ENCODE measurements at places on chromosomes 16 and 17.
A peak's percentile ranks its signal among the peaks of the same experiment; 100 is the strongest.

GRCh38 chr16:49596068-49596467 is 222.5 kb downstream of the C16orf78 start:
- no peak for DNase-seq

GRCh38 chr17:63258785-63259184 is 187.3 kb downstream of the CYB561 start:
- no peak for DNase-seq

DNA sequence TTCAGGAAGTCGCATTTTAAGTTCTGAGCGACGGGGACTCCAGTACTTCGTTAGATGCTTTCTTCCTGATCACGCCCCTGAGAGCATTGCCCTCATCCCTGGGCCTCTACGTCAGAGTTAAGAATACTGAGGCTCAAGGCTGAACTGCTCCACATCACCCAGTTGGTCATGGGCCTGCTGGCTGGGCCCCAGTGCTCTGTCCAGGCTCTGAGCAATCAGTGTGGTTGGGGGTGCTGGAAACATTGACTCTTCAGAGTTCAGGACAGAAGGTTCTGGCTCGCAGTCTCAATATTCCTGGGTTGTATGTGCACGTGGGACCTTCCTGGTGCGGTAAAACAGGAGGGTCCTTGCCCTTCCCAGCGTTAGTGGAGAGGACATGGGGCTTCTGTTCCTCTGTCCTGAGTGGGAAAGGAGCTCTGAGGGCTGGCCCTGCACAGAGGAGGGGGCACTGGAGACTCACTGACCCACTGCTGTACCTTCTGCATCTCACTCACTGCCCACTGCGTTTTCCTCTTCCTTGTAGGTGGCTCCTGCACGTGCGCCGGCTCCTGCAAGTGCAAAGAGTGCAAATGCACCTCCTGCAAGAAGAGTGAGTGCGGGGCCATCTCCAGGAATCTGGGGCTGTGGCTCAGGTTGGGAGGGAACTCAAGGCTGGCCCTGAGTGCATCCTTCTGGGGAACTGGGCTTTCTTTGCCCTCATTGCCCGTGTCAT is 518 bp downstream of the MT1E start:
- no peak for DNase-seq

DNA sequence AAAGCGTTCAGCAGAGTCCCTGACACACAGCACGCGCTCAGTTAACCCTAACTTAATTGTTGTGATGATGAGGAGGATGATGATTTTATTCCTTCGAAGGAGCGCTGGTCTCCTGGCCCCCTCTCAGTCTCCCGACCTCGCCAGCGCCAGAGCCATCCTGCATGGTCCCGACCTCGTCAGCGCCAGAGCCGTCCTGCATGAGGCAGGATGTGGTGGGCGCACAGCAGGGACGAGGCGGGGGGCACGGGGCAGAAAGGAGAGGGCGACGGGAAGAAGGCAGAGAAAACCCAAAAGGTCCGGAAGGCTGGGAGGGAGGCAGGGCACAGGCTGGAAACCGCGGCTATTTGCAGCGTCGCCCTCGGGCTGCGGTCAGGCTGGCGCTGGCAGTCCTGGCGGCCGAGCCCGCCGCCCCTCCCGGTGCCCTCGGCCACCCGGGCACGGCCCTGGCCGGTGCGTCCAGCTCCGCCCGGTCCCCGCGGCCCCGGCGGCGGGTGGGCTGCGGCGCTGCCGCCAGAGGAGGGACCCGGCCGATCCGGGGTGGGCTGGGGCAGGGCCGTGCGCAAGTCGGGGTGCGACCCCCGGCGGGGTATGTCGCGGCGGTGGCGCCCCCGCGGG is 3.0 kb upstream of the TAC4 start:
- no peak for DNase-seq

DNA sequence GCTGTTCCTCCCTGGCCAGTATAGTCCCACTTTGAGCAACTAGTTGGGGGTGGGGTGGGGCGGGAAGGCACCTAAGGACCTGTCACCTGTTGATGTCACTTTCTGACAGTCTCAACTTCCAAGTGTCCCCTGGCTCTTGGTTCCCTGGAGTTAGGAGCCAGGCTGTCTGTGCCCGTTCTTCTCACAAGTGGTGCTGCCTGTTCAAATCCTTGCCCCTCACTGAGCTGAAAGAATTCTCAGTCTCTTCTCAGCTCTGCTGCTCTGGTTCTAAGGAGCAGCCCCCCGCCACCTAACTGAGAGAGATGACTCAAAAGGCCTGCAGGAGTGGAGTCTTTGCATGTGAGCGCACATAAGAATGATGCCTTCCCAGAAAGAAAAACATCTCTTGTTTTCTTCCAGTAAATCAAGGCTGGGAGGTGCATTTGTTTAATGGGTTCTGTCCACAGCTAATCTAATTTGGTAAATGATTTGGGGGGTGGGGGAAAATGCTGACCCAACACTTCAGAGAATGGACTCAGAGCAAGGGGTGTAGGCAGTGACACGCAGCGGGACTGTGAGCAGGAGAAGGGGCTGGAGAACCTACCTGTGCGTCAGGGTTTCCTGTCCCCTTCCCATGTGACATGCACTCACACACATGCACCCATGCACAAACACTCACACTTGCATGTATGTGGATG is 78.2 kb upstream of the NLRP1 start:
- no peak for DNase-seq

DNA sequence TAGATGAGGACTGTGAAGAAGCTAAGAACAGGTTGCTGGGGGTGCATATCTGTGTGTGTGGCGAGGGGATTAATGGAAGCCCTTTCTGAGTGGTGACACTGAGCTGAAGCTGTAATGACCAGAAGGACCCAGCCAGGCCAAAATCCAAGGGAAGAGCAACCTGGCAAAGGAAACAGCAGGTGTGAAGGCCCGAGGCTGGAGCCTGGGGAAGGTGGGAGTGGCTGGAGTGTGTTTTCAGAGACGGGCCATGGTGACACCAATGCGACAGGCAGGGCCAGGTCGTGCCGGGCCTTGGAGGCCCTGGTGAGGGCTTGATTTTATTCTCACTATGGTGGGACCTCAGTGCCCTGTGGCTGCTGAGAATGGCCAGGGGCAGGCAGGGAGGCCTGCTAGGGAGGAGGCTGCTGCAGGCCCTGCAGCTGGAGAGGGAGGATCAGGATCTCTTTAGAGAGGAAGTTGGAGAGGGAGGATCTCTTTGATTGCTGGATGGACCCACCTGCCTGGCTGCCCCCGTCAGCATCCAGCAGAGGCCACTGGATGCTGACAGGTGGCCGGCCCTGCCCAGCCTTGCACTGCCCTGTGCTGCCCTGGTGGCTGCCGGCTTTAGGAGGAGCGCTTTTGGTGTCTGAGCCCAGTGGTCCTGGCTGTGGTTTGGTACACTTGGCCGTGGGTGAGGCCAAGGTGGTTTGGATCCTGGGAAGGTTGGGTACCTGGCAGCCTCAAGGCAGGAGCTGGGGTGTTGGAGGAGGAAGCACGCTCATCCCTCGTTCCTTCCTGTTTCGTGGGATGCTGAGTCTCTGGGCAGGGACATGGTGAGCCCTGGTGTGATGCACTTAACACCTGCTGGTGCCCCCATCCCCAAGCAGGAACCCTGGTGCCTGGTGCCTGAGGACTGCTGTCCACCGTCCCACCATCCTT is 188.3 kb downstream of the SEC14L1 start:
- DNase-seq, result no peak

- DNase-seq, result peak; percentile 33
Observed at GRCh38 chr17:75087558-75088453, at the start of gene SLC16A5. TSS of gene SLC16A5 (plus strand) at chr17:75087954. CDS start at chr17:75093637, 5,683 bp downstream.

DNA sequence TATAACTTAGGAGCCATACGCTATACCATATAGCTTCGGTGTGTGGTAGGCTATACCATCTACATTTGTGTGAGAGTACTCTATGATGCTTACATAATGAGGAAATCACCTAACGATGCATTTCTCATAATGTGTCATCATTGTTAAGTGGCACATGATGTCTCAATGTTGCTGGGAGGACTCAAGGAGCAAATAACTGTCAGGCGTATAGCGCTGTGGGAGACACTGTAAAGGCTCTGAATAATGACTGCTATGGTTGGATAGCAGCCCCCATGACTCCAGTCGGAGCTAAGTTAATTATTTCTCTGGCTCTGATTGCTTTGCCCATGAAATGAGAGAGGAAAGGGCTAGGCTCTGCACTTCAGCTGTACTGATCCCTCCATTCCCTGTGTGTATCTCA is 197.2 kb downstream of the RGS9 start:
- DNase-seq, result no peak

DNA sequence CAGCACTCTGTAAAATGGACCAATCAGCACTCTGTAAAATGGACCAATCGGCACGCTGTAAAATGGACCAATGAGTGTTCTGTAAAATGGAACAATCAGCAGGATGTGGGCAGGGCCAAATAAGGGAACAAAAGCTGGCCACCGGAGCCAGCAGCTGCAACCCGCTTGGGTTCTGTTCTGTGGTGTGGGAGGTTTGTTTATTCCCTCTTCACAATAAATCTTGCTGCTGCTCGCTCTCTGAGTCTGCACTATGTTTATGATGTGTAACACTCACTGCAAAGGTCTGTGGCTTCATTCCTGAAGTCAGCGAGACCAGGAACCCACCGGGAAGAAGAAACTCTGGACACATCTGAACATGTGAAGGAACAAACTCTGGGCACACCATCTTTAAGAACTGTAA is 20.5 kb downstream of the TMEM100 start:
- no peak for DNase-seq
